NCI-H1417 treated with DMSO at 0.1 percent for 48 hours (cell line): ENCODE measurements at places on chromosomes 16 and 17.

DNA sequence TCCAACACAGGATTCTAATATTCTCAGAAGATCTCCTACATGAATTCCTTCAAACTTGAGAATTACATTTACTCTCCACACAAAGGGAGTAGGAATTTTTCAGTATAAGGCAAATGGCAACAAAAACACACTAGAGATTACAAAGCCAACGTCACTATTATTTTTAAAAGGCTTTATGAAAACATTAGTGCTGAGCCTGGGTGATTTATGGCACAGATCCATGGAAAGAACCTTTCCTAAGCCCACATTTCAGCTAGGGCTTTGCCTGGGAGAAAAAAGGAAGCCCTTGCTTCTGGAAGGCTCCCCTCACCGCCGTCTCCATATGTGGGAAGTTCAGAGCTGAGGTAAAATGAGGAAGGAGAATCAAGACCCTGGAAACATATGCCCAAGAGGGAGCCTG is 499.4 kb upstream of the HSBP1 start:
- no peak for DNase-seq

DNA sequence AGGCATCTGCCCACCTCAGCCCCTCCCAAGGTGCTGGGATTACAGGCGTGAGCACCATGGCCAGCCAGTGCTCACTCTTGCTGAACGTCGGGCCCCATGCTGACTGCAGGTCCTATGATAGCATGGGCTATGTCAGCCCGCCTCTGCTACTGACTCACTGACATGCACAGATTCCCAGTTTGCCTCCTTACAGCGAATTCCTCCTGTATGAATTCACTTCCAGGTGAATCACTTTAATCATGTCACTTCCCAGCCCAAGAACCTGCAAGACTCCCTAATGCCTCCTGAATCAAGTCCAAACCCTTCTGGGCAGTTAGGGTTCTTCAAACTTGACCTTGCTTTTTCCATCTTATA is 16.1 kb upstream of the UBTF start:
- DNase-seq, result no peak

GRCh38 chr16:78574571-78574970 is 475.1 kb downstream of the WWOX start:
- no peak for DNase-seq

GRCh38 chr17:46720408-46720807 is 98.1 kb downstream of the WNT3 start:
- DNase-seq, result no peak

GRCh38 chr16:11386791-11387546 is 41.7 kb downstream of the RMI2 start:
- DNase-seq, result no peak

GRCh38 chr17:74274709-74275340 is 791 bp downstream of the DNAI2 start:
- peak; percentile 10 for DNase-seq

- no peak for DNase-seq
These were observed 540.4 kb upstream of the CDH11 start for GRCh38 chr16:65662256-65662655.

DNA sequence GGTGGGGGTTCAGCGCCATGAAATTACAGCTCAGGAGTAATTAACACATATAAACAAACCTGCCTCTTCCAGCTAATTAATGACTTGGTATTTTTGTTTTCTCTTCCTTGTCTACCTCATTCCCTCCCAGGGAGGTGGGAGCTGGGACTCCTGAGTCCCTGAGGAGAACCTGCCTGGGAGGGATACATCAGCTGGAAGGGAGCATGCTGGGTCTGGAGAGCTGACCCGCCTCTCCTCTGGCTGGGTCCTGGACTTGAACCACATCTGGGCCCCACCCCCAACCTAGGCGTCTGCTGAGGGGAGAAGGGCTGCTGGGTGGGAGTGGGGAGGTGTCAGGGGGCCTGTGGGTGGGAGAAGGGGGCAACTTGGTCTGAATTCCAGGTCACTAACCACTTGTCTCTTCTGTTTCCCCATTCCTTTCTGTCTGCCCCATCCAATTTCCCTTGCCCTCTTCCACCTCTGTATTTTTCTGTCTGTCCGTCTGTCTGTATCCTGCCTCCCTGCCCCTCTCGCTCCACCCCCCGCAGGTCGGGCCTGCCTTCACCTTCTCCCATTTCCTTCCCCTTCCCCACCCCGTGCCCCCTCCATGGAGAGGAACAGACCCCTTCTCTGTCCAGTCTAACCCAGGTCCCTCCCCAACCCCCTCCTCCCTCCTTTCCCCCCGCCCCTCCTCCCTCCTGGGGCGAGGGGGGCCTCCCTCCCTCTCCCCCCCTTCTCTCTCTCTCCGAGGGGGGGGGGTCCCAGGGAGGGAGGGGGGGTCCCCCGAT is at the start of gene NLGN2:
NLGN2 (plus strand) TSS at position 361 of the 767 bp plus-strand sequence. CDS start 411 bp downstream, outside the sequence.
- no peak for DNase-seq

- no peak for DNase-seq
These were observed 435 bp downstream of the RAB40C start for GRCh38 chr16:590188-590814.

- no peak for DNase-seq
These were observed 11.1 kb upstream of the C1QTNF8 start for GRCh38 chr16:1107141-1107540.

DNA sequence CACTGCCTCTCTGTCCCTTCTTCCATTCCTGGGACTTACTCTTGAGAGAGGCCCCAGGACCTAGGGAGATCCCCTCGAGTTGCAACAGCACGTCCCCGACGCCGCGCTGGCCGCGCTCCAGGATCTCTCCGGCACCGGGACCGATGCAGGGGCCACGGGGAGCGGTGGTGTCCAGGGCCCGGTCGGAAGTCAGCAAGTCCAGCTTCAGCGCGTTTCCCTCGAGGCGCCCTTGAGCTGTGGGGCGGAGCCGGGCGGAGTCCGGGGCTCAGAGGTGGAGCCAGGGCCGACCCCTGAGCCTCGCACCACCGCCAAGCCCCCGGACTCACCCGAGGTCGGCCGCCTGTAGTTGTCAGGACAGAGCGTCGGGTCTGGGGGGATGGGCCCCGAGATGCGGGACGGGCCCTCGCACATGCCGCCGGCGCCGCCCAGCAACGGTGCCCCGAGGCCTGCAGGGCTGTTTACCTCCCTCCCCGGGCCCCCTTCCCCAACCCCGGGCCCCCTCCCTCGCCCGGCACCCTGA is 458 bp downstream of the ENKD1 start:
- no peak for DNase-seq

DNA sequence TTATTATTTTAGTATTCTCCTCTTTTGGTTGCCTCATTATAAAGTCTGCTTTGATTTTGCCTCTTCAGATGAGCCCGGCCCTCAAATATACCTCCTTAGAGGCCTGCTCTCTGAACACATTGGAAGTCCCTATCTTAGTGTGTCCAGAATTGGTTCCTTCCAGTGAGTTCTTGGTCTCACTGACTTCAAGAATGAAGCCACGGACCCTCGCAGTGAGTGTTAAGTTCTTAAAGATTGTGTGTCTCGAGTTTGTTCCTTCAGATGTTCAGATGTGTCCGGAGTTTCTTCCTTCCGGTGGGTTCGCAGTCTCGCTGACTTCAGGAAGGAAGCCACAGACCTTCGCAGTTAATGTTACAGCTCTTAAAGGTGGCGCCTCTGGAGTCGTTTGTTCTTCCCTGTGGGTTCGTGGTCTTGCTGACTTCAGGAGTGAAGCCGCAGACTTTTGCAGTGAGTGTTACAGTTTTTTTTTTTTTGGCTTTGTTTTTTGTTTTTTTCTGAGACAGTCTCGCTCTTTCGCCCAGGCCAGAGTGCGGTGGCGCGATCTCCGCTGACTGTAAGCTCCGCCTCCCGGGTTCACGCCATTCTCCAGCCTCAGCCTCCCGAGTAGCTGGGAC is 45.8 kb upstream of the NOS2 start:
- no peak for DNase-seq

DNA sequence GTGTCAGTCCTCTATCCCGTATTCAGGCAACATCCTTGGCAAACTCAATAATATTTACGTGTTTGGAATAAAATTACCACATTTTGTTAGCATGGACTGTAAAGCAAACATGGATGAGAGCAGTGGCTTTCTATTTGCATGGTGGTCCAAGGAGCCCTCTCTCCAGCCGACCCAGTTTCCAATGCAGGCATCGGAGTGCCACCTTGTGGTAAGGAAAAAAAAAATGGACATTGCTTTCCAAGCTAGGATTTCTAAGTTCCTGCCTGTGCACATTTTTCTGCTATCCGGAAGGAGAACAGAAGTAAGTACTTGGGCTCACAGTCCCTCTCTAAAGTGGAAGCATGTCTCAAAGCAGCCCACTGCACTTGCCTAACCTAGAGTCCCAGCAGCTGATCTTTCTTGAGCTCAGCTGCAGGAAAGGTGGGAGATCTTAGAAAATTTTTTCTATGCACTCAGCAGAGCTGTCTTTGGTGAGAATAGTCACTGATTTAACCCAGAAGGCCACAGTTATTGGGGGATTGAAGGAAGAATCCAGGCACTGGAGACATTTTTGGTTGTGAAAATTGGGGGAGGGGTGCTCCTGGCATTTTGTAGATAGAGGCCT is 46.0 kb upstream of the ERCC4 start:
- DNase-seq, result no peak

DNA sequence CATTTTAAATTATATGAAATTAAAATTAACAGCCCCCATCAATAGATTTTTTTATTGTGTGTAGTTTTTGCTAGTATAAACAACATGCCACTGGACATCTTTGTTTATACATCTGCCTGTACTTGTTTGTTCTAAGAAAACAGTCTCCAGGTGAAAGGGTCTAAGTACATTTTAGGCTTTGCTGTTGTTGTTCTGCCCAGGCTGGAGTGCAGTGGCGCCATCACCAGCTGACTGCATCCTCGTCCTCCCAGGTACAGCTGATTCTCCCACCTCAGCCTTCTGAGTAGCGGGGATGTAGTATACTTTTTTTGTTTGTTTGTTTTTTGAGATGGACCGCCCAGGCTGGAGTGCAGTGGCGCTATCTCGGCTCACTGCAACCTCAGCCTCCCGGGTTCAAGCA is 25.5 kb downstream of the C17orf58 start:
- DNase-seq, result no peak

DNA sequence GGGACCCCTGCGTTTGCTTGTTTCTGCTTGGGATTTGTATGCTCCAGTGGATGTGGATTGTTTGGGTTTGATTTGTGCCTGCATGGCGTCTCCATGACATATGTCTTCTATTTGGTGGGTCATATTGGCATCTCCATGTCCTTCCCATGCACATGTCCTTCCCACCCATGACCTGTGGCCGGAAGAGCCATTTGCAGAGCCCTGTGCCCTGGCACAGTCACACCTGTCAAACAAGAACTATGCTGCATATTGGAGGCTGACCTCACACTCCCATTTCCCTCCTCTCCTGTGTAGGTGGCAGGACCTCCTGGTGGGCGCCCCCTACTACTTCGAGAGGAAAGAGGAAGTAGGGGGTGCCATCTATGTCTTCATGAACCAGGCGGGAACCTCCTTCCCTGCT is 15.8 kb downstream of the ITGA3 start:
- DNase-seq, result no peak

DNA sequence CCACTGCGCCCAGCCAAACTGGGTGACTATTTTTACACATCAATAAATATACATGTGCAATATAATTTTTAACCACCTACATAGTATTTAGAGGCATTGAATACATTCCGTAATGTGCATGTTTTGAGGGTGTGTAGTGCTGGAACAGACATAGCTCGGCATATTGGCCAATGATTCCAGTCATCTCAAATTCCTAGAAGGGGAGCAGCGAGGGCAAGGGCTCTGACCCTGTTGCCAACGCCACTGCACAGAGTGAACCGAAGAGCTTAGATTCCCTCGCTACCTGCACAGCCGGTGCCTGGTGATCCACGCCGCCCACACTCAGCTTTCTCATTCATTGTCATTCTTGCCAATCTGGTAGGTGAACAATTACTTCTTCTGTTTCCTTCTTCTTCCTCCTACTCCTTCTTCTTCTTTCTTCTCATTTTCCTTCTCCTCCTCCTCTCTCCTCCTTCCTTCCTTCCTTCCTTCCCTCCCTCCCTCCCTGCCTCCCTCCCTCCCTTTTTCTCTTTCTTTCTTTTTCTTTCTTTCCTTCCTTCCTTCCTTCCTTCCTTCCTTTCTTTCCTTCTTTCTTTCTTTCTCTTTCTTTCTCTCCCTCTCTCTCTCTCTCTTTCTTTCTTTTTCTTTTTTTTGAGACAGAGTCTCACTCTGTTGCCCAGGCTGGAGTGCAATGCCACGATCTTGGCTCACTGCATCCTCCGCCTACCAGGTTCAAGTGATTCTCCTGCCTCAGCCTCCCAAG is 26.3 kb upstream of the ATP2A3 start:
- no peak for DNase-seq

DNA sequence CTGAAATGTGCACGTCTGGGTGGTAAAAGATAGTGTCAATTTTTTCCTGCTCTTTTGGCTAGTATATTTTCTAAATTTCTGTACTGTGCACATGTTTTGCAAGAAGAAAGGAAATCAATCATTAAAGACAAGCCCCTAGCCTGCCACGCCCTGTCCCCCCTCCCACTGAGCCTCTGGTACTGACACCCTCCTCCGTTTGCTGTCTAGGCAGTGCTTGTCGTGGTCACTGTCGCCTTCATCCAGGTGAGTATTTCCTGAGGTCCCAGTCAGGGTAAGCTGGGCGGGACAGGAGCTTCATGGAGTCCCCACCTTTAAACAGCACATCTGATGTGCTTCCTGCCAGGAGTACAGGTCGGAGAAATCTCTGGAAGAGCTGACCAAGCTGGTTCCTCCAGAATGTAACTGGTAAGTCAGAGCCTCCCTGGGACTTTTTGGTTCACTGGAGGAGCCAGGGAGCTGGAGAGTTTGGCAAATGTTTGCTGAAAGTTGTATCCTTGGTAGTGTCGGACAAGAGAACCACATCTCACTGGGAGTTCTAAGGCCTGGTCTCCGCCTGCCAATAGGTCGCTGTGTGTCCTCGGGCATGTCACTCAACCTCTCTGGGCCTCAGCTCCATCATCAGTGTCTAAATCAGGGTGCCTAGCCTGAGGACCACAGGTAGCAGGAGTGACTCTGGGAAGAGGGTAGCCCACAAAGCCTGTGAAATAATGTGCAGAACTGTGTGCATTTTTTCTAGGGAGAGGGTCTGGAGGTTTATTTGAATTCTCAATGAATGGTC is 42.2 kb downstream of the ATP2C2 start:
- DNase-seq, result no peak

- no peak for DNase-seq
These were observed 119.4 kb upstream of the NLRP1 start for GRCh38 chr17:5703736-5704135.

DNA sequence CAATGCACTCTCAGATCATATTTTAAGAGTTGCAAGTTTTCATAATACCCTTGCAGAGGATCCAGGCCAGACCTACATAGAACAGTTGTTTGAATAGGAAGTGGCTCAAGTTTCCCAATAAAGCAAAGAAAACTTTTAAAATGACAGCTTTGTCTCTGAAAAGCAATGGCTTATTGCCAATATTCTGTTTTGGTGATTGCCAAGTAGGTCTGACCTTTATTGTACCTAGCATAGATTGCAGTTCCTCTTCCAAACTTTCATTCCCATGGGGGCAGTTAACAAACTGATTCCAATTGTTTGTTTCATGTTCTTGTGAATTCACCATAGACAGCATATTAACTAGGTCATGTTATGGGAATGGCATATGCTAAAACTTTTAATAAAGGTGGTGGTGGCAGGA is 664.6 kb upstream of the CA10 start:
- DNase-seq, result no peak

GRCh38 chr16:30619638-30620037 is 9.4 kb upstream of the ZNF689 start:
- no peak for DNase-seq
